Peyer's patch (tissue), 4 donors: ENCODE measurements at places on chromosomes 4 and X. TPM values are rescaled to one million over a fixed set of nuclear protein-coding genes. Genes with fewer than 3 reads are reported as not detected.

Gene IL1RAPL2
- not detected for total RNA-seq

Gene GLRB
- total RNA-seq = not detected

Gene DDX60
- total RNA-seq = 13.7 TPM

Gene SUPT20HL2
- not detected for total RNA-seq

Gene ELOVL6
- total RNA-seq = 3.3 TPM

Gene CXCL1
- 69.3 TPM for total RNA-seq

Gene JAKMIP1
- 1.2 TPM for total RNA-seq

Gene IGFBP7
- 92.1 TPM for total RNA-seq

Gene NAA15
- 77.6 TPM for total RNA-seq
